ENCODE measurements at places on chromosomes 13 and 19. TPM values are rescaled to one million over a fixed set of nuclear protein-coding genes. Genes with fewer than 3 reads are reported as not detected.
A peak's percentile ranks its signal among the peaks of the same experiment; 100 is the strongest.

- DNase-seq, result no peak
Observed at GRCh38 chr19:3073159-3073563, 10.9 kb upstream of the TLE5 start.

- no peak for DNase-seq
Observed at GRCh38 chr19:1280636-1281568, 4.8 kb upstream of the EFNA2 start.

DNA sequence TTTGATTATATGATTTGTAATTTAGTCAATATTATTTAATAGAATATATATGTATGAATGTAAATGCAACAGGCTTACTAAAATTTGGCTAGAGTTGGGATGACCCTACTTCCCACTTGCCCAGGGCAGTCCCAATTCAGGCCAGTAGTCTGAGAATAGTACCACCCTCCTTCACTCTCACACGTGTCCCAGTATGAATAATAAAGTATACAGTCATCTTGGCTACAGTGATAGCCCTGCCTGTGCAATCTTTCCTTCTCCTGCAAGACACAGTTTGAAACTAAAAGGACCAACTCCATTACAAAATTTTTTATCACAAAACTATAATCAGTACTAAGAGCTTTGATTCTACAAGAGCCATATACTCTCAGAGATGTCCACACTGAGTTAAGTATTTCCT lies 76.2 kb downstream of the SACS start:
- DNase-seq, result no peak

DNA sequence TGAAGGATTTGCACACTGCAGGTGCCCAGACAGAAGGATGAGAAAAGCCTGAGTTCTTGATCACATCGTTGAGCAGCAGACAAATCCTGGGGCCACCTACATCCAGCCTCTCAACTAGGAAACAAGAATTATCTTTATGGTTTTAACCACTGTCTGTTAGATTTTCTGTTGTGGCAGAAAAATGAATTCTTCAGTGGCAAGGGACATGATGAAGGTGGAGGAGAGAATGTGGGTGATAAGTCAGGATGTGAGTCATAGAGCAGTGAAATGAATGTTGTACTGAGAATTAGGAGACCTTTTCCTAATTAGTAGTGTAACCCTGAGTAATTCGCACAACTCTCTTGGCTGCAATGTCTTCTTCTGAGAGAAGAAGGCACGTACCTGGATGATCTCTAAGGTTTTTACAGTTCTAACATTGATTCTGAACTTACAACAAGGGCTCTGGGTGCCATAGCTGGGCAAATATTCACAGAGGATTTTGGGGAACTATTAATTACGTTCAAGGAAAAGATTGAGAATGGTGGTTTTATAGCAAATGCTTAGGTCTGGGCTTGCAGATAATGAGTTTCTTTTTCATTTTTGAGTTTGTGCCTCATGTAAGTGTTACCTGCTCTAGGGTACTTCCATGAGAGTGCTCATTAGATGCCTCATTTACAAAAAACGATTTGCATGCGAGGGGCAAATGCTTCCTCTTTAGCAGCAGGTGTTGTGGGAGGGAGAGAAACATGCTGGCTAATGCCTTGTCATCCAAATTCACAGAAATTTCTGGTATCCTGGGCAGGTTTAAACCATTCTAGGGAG lies 111.0 kb upstream of the KL start:
- peak; percentile 34 for DNase-seq

Gene HRC
- total RNA-seq, result not detected

Gene PRR19
- 0.29 TPM for total RNA-seq

Gene BCL3
- total RNA-seq, result 192 TPM
